ENCODE measurements at places on chromosomes 12 and 14.

- no peak for DNase-seq
Measured at GRCh38 chr14:66045572-66046021, 440.6 kb upstream of the CCDC196 start.

DNA sequence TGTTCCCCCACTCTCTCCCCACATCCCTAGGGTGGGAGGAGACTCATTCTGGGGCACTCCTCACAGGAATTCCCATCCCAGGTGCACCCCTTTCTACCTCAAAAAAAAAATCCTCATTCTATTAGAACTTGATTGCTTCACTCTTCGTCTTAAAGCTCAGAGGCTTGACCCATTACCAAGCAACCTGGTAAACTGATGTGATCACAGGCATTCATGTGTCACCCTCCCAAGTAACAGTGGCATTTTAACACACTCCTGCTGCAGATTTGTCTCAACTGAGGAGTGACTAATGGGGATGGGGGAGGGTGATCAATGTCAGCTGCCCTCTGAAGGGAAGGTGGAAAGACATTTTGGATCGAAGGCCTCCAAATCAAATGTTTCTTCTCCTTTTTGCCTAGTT lies 78.1 kb upstream of the PTHLH start:
- no peak for DNase-seq

- no peak for DNase-seq
Measured at GRCh38 chr12:646442-647384, 16.5 kb downstream of the NINJ2 start.

DNA sequence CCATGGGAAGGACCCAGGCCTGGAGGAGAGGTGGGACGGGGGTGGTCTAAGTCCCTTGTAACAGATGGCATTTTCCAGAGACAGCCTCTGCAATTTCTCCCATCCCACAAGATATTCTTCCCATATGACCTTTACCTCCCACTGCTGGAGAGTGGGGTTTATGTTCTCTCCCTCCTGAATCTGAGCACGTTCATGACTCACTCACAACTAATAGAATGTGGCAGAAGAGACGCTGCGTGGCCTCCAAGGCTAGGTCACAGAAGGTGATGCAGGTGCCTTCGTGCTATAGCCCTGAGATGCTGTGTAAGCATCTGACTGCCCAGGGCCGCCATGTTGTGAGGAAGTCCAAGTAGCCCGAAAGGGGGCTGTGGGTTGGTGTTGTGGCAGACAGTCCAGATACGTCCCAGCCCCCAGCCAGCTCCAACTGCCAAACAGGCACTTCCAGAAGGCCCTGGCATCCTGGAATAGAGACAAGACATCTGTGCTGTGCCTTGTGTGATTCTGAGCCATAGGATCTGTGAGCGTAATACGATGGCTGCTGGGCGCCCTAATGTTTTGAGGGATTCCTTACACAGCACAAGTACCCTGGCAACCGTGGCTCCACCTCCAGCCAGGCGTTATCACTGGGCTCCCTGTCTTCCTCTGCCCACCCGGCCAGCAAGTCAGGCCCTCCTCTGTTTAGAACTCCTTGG lies 56.1 kb upstream of the NCOR2 start:
- DNase-seq: no peak

GRCh38 chr12:95608252-95609033 lies 57.2 kb upstream of the USP44 start:
- peak; percentile 48 for DNase-seq

DNA sequence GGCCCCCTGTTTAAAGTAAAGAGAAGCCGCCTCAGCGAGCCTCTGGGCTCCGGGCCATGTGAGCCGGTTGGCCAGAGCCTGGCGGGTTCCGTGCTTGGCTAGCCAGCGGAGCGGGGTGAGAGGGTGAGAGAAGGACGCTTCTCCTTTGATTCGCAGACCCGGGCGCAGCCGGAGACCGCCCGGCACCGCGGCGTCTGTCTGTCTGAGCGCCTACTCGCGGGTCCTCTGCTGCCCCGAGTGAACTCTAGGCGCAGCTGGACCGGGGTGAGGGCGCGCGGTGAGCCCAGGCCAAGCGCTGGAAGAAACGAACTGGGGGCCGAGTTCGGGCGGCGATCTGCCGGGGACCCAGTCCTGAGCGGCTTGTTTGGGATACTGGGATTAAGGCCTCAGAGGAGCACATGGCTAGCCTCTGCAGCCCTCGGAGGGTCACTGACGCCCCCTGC lies 41.4 kb upstream of the TBX5 start:
- DNase-seq: peak; percentile 2

DNA sequence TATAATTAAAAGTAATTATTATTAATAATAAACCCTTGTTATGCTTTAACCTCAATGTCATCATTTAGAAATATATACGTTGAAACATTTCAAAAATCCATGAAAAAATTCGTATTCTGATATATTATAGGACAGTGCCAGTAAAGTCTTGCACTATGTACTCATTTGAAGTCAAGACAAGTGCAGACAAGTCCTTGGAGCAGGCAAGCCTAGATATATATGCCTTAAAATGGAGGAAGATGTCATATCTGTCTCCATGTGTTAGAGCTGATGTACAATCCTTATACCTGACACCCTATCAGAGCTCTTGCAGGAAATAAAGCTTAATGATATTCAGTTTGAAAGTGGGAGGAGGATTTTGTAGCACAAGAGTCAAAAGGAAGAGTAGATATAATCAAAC lies 310.4 kb downstream of the KCNH5 start:
- no peak for DNase-seq

DNA sequence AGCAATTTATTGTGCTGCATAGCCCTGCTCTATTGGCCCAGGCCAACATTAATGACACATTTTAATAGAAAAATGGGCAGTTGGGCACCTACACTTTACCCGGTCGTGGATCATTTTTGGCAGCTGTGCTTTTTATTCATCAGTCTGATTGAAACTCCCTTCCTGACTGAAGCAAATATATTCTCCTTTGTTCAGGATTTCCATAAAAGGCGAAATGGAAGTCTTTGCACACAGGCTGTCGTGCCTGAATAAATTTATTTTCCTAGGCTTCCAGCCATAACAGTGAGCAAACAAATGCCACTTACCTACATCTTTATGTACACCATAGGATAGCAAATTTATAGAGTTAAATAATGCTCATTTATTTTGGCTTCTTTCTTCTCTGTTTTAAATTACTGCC lies 480.7 kb upstream of the DCN start:
- DNase-seq: no peak

DNA sequence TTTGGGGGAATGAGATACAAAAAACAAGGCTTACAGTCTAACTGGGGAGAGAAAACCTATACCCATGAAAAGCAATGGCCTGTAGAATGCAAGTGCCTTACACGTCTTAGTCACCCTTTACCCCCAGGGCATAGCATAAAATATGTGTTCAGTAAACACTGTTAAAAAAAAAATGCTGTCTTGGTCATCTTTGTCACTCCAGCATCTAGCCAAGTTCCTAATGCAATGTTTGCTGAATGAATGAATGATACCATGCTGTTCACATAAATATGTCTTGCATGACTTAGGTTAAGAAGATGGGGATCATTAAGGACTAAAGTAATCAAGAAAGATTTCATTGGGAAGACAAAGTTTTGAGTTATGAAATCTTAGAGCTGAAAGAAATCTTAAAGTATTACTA lies 38.5 kb downstream of the PPP2R5E start:
- no peak for DNase-seq

GRCh38 chr12:125436686-125437085 lies 371.5 kb downstream of the AACS start:
- DNase-seq: no peak

DNA sequence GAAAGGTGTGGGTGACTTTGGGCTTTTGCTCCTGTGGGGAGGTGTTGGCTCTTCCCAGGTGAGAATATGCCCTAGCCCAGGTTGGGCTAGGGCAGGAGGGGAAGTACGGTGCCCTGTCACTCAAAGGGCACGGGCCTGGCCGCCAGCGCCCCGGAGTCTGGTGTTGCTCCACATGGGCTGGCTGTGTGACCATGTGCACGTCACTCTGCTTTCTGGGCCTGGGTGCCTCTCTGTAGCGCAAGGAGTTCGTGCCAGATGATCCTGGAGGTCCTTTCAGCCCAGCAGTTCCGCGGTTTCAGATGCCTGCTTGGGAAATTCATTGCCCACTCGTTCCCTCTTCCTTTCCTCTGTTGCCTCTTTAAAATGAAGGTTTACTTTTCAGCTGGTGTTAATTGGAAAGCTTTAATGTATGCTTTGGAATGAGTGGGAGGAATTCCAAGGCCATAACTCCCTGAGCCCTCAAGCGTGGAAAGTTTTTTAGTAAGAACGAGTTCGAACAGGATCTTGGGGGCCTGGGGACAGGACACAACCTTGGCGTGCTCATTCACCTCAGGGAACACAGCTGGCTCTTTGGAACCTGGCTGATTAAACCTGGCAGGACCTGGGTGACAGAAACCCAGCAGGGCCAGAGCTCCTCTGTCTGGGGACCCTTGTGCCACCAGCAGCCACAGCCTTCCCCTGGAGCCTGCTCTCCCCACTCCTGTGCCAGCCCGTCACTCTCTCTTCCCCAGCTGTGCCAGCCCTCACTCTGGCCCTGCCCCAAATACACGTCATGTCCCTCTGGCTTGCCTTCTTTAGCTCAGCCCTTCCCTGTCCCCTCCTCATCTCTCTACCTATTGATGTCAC lies 42.8 kb downstream of the TSPAN9 start:
- no peak for DNase-seq

DNA sequence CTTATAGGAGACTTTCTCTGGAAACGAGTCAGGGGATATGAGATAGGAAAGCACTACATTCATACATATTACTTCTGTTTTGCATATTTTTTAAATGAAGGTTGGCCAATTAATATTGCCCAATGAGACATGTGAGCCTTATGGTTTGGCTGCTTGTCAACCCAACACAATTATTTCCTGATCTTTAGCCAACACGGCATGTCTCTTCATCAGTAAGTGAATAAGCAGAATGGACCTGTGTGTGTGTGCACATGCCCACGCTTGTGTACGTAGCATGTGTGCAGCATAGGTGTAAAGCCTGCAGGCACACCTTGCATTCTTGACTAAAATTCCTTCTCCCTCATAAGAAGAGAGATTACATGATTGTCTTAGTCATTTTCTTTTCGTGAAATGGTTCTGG lies 88.3 kb downstream of the STON2 start:
- peak; percentile 27 for DNase-seq

DNA sequence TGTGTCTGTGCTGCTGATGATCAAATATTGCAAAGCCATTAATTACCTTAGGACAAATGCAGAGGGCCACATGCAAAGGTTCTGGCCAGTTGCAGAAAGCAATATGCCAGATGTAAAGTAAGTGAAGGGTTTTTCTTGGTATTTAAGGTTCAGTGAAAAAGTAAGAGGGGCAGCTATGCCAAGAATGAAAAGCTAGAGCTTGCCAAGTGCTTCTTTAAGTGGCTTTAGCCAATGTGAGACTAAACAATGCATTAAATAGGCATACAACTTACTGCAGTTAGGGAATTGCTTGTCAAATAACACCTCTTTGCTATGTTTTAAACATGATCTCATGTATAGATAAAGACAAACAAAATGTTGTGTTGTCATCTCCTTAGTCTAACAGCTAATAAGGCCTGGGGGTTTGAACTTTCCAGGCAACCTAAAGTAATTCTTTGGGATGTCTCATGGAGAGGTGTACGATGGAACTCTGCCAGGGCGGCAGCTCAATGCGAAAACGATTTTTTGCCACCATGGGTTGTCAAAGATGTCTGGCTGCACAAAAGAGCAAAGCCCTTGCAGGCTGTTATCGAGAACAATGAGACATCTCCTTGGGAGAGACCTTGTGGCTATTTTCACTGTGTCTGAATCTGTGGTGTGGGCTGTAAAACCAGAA lies 12.0 kb downstream of the IGF1 start:
- no peak for DNase-seq

DNA sequence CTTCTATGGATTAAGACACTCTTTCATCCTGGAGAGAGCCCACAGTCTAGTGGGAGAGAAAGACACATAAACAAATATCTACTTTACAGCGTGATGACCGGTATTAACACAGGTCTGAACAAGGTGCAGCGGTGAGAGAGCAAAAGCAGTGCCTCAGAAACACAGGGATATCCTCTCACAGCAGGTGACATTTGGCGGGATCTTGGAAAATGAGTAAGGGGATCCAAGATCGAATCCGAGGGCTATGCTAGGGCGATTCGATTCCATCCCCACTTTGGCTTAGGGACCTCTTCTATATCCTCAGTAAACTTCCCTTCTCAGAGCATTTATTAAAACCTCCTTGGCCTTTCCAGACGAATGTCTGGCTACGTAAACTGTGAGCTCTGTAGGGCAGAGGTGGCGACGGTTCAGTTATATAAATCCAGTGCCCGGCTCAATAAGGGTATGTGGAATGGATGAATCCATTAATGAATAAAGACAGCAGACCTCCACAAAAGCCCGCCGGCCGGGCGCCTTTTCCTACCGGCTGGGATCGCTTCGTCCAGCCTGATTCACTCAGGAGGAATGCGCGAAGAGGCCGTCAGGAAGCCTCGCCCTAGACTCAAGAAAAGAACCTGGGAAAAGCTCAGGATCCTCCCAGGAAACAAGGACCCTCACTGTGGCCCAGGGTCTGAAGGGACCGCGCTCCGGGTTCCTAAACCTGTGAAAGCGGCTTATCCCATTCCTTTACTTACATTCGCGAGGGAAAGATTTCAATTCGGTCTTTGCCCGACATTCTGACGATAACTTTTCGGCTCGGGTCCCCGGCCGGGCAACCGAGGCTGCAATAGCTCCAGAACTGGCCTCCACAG lies 455 bp downstream of the ATP6V1D start:
- DNase-seq: no peak

DNA sequence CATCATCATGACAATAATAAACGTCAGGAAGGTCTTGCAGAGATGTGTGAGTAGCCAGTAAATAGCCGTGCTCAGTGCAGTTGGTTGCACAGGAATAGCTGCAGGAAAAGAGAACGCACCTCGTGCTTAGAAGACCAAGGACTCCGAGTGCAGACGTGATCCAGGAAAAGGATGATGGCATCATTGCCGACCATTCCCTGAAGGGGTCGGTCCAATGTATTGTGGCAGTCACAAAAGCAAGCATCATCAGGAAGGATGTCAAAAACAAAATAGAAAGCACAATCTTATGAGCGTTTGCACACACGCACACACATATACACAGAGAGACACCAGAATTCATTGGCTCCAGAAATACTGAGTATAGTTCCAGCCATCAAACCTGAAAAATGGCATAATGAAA lies 12.8 kb downstream of the DUSP6 start:
- DNase-seq: no peak

DNA sequence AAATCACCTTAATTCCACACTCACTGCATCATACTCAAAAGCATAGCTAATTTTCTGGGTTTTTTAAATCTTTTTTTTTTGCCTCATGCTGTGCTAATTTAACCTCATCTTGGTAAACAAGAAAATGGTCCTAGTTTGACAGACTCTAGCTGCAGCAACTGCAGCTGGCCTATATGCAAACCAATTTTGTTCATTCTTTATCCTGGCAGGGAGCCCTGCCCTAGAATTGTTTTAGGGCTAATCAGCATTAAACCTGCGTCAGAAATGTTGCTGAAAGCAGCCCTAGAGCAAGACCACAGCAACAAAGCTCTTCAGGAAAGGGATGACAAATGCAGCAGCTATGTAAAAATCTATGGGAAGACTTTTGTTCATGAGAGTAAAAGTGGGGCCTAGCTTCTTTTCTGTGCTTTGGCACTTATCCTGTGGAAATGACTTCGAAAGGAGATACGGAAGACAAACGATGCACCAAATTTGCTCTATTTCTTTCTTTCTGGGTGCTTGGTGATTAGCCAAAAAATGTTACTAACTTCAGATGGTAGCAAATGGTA lies 72.2 kb downstream of the DENND5B start:
- peak; percentile 25 for DNase-seq
